ENCODE measurements at places on chromosomes 6 and 20.
A peak's percentile ranks its signal among the peaks of the same experiment; 100 is the strongest.

- no peak for DNase-seq
These were observed 8.8 kb upstream of the TREML2 start for GRCh38 chr6:41209547-41210320.

DNA sequence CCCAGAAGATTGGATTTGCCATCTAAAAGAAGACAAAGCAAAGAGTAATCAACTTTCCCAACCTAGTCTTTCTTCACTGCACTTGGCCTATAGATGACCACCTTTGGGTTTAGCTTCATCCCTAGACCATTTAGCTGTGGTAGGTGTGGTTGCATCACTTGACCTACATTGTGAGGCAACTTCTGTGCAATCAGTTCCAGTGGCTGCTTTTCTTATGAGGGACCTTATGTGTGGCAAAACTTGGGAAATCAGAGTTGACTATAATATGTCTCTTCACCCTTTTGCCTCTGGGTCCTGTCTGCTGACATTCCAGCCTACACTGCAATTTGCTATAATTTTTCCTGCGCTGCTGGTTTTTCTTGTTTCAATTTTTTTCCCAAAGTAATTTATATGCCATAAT lies 55.2 kb downstream of the PRDM13 start:
- no peak for DNase-seq

GRCh38 chr6:148521158-148521557 lies 178.5 kb downstream of the SASH1 start:
- no peak for DNase-seq

GRCh38 chr6:157760589-157761330 lies 62.3 kb upstream of the SNX9 start:
- DNase-seq: no peak

DNA sequence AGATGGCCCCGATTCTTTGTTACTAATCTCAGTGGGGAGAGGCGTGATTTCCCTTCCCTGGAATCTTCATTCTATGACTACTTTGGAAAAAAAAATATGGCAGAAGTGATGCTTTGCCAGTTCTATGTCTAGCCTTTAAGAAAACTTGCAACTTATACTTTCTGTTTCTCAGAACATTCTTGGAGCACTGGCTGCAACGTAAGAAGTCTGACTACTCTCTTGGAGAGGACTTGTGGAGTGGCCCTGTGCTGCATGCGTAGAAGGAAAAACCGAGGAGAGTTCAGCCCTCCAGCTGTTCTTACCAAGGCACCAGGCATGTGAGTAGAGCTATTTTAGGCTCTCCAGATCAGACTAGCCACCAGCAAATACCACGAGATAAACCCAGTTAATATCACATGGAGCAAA lies 77.6 kb upstream of the STXBP5 start:
- DNase-seq: no peak

DNA sequence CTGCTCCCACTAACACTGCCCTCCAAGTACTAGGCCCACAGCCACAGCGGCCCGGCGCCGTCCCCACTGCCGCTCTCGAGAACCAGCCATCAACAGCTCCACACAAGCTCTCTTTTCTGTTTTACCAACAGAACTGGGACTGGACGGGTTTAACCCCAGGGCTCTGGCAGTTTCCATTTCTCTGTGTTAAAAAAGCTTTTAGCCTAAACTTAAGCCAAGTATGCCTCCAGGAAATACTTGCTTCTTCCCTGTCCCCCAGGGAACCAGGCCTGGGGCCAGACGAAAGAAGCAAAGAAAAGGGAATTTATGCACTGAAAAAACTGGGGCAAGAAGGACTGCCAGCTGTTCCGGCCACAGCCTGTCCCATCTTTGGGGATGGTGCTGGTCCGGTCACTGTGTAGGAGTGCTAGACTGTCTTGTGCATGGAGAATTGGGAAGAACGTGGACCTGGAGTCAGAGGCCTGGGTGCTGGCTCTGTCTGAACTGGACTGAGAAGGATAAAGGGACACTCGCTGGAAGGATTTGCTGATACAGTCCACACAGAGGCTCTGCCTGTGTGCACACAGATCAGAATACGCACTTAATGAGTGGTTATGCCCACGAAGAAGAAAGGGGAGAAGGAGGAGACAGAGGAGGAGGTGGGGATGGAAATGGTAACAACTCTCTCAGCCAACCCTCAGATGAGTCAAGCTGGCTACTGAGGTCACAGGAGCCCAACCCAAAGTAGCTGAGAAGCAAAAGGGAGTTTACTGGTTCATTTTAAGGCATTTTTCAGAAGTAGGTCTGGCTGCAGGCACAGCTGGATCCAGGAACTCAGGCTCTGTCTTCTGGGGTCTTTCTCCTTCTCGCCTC lies 254.4 kb upstream of the PMEPA1 start:
- no peak for DNase-seq

- no peak for DNase-seq
These were observed 77.6 kb downstream of the ZMYND8 start for GRCh38 chr20:47278907-47279348.

GRCh38 chr6:40720375-40720748 lies 133.2 kb upstream of the LRFN2 start:
- no peak for DNase-seq

DNA sequence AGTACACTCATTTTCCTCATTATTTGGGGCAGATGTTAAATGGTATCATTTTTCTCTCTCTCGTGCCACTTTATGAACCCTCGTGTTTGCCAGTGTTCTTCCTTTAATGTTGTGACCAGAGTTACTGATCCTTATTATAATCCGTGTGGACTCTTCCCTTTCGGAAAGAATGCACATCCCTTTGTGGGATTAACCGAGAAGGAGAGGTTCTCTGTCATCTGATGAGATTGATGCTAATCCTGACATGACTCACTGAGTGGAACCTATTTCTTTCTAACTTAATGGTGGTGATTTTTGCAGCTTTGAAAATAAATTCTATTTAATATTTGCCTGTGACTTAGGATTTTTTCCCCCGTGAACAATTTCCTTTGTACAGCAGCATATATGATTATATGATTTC lies 300.0 kb upstream of the MAN1A1 start:
- no peak for DNase-seq

GRCh38 chr20:31989030-31989645 lies 21.1 kb upstream of the CCM2L start:
- no peak for DNase-seq

GRCh38 chr6:133501675-133502270 lies 260.6 kb downstream of the EYA4 start:
- no peak for DNase-seq

GRCh38 chr6:141704151-141704550 lies 428.6 kb upstream of the GJE1 start:
- DNase-seq: no peak

GRCh38 chr6:3019065-3019464 lies 19.4 kb downstream of the NQO2 start:
- no peak for DNase-seq

- DNase-seq: no peak
These were observed 322.8 kb downstream of the FARS2 start for GRCh38 chr6:5584078-5584482.

DNA sequence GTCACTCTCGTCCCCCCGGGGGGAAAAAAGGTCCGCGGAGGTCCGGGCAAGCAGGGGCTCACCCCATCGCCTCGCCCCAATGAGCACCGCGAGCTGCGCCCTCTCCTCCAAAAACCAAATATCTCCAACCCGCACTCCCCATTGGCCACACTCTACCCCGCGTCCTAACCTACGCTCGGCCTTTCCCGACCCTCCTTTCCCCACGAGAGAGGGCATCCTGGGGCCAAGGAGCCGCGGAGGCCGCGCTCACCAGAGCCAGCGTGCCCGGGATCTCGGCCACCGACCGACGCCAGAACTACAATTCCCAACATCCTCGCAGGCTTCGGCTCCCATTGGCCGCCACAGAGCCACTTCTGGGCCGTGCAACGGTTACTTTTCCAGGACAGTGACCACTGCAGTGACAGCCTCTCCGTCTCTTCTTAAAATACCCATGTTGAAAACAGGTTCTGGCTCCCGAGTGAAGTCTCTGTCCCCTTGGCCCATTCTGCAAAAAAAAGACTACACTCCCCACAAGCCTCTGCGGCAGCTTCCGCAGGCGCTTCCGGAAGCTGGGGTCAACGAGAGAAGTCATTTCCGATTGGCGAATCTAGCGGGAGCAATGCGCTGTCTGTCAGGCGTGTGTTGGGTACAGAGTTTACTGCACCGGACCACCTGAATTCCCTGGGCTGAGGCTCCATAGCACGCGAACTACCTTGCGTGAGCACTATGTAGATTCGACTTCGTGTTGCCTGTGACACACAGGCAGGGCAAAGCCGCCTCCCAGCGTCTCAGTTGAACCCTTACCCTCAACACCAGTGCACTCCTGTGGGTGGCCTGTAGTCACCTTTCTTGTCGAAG lies at the start of gene ZNF343:
TSS of gene ZNF343 (minus strand) at position 285 of the 837 bp plus-strand sequence. CDS start 15,020 bp downstream, outside the sequence.
- peak; percentile 53 for DNase-seq

- DNase-seq: no peak
These were observed 33.9 kb downstream of the TBPL1 start for GRCh38 chr6:133986942-133987341.

- no peak for DNase-seq
These were observed 13.8 kb upstream of the GJE1 start for GRCh38 chr6:142118925-142119324.

- DNase-seq: no peak
These were observed 25.6 kb downstream of the FUCA2 start for GRCh38 chr6:143485967-143486366.

GRCh38 chr20:57199656-57200405 lies 66.6 kb downstream of the BMP7 start:
- no peak for DNase-seq

GRCh38 chr6:107173779-107174178 lies 58.5 kb upstream of the BEND3 start:
- DNase-seq: no peak

DNA sequence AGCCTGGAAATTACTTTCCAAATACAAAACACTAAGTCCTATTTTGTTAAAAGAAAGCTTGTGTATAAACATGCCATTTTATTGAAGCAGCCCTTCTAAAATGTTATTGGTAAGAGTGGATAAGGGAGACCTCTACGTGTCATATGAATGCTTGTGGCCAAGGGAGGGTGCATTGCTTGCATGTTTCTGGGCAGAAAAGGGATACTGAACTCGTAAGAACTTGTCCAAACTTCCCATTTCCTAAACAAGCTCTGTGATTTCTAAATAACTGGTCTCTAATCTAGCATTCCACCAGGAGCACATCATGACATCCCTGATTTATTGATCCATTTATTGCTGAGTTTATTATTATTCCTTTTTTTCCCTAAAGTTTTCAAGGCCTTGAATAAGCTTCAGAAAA lies 474.1 kb downstream of the CD109 start:
- DNase-seq: no peak

DNA sequence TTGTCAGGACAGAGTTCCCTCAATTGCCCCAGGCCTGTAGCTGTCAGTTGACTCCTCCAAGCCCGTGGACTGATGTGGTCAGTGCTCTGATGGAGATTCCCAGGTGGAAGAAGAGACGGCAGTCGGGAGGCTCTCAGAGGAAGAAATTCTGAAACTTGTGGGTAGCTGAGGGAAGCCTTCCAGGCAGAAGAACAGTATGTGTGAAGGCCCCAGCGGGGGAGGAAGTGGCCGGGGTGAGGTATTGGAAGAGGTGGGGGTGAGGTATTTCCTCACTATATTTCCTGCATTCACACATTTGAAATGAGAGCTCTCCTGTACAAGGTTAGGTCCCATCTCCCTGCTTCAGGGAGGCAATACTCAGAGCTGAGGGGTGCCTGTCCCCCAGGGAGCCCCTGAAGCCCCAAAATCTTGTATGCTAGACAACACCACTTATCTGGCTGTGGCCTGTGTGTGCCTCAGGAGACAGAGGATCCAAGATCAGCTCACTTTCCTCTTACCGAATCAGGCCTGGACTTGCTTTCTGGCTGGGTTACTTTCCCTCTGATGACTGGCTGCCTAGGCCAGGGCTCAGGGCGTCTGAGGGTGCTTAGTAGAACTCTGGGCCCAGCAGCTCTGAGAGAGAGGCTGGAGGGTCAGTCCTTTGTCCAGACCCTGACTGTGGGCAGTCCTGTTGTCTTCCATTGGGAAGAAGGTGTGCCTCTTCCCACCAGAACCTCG lies 49.3 kb upstream of the MYL9 start:
- DNase-seq: peak; percentile 17

- no peak for DNase-seq
These were observed 14.8 kb upstream of the FKBP5 start for GRCh38 chr6:35703554-35703953.

- no peak for DNase-seq
These were observed 4.6 kb upstream of the REV3L start for GRCh38 chr6:111487661-111488060.

- no peak for DNase-seq
These were observed 17.2 kb downstream of the ZBTB2 start for GRCh38 chr6:151374036-151374683.

DNA sequence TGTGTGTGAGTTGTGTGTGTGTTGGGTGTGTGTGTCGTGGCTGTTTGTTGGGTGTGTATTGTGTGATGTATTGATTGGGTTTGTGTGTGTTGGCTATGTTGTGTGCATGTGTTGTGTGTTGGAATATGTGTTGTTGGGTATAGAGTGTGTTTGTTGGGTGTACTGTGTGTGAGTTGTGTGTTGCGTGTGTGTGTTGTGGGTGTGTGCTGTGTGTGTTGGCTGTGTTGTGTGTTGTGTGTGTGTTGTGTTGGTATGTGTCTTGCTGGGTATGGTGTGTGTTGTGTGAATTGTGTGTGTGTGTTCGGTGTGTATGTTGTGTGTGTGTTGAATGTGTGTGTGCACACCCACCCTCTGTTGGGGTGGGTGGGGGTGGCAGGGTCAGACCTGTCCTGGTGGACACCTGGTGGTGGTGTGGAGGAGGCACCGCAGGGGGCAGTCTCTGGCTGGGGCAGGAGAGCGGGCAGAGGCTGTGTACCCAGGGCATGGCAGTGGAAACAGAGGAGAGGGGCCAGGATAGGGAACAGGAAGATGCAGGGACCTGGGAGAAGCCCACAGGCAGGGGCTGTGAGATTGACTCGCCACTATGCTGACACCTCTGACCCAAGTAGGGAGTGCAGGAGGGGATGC lies 25.5 kb upstream of the PXDC1 start:
- no peak for DNase-seq

GRCh38 chr6:68654134-68654533 lies 19.1 kb downstream of the ADGRB3 start:
- DNase-seq: no peak

GRCh38 chr6:26421259-26422144 lies 18.8 kb upstream of the BTN3A3 start:
- no peak for DNase-seq

DNA sequence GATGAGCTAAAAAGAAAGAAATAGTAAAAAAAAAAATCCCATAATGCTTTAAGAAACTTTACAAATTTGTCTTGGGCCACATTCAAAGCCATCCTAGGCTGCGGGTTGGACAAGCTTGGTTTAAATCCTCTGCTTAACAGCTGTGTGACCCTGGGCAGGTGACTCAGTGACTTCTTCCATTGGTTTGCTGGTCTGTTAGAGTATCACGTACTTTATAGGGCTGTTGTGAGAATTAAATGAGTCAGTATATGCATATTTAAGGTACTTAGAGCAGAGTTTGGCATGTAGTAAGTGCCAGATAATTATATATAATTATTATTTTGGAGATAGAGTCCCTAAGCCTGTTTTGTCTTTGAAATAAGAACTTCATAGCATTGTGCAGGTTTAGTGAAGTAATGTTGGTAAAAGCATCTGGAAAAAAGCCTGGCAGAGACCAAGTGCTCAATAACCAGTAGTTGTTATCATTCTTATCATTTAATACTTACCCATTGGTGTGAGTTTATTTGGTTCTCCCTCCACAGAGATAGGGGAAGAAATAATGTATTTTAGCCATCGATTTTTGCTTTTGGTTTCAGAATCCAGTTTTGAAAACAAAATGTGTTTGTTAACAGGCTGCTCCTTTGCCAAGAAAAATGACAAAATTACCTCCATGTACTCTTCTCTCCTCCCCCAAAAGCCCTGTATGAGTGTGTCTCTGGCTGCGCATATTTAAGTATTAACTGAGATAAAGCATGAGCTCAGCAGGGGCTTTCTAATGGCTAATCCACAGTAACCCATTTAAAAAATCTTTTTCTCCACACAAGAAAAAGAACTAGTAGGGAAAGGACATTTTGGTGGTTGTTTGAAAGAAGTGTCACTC lies 67.2 kb downstream of the FOXO3 start:
- no peak for DNase-seq

All from stimulated activated CD8-positive, alpha-beta memory T cell treated with anti-CD3 and anti-CD28 coated beads, Interleukin-4, amount 100 ng/mL, for 1 hour (primary cell).